ENCODE measurements at places on chromosomes 5 and 9.
A peak's percentile ranks its signal among the peaks of the same experiment; 100 is the strongest.

DNA sequence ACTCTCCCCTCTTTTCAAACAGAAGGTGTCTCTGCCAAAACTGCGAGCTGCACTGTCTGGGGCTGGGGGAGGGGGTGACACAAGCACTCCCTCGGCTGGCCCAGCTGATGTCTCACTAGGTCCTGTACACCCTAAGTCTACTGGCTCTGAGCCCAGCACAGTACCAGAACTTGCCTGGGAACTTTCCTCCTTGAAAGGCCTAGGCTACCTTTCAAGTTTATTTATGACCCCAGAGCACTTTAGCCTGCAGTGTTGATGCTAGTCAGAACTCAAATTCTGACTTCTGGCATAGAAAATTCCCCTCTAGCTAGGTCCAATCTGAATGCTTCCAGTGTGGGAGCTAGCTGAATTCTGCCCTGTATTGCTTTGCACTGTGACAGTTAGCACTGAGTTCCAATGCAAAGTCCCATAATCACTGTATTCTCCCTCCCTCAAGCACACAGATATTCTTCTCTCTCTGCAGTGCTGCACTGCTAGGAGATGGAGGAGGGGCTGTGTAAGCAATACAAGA lies 10.5 kb downstream of the LURAP1L start:
- no peak for DNase-seq

DNA sequence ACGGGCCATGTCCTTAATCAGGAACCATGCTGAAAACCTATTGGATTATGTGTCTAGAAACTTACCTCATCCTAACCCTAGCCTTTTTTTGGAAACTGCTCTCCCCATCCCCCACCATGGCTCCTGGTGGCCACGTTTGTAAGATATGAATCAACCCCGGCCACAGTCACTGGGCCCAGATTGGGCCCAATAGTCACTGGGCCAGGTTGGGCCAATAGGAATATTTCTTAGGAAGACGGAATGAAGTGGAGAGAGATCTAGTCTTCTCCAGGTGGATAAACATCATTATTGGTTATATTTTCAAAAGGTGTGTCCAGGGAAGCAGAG lies 468.7 kb downstream of the ARHGEF28 start:
- no peak for DNase-seq

- DNase-seq: no peak
Observed at GRCh38 chr5:61640179-61641021, 308.3 kb downstream of the ZSWIM6 start.

- no peak for DNase-seq
Observed at GRCh38 chr5:54673523-54674225, 156.1 kb downstream of the SNX18 start.

- no peak for DNase-seq
Observed at GRCh38 chr9:9392755-9393154, 1220.0 kb downstream of the PTPRD start.

GRCh38 chr9:14031060-14031414 lies 282.9 kb downstream of the NFIB start:
- DNase-seq: peak; percentile 80

- DNase-seq: no peak
Observed at GRCh38 chr9:123034881-123035510, 1.5 kb downstream of the GPR21 start.

- DNase-seq: no peak
Observed at GRCh38 chr9:21966140-21966851, 27.9 kb downstream of the CDKN2A start.

DNA sequence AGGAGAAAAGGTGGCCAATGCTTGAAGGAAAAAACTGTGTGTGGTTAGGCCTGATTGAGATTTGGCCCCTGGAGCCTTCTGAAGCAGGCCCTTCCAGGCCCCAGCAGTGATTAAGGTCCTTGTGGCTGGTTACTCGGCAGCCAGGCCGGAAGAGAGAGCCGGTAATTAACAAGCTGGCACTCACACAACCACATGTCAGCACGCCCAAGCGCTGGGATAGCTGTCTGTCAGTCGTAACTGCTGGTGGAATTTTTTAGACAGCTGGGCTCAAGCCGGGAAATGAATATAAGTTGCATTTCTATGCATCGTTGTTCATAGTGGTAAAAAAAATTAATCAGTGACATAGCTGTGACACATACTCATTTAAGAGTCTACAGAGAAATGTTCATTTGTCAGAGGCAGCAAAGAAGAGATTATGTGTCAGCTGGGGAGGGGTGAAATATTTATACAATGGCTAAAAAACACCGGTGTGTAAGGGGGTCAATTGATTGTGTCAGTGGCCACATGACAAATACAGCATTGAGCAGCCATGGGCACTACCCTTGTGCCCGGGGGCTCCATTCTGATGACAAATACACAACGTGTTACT lies 13.7 kb upstream of the ARAP3 start:
- no peak for DNase-seq

DNA sequence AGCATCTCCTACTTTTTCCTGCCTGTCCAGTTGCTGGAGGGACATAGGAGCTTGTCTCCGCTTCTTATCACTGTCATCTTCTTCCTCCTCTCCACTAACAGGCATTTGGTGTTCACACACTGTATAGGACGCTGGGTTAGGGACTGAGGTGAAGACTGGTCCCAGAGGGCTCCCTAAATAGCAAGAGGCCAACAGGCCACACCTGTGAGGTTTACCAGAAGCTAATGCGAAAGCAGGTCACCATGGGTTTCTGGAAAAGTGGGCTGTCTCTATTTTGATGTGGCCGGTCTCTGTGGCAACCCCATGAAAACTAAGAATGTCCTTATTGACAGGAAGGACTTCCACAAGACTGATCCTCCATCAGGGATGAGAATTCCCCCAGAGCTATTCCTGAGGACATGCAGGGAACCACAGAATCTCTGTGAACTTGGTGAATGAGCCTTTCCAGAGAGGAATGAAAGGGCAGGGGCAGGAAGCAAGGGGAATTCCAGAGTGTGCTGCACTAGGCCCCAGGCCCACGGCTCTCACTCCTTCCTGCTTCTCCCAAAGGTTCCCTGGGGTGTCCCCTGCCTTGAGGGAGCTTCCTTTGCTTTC lies 61.7 kb downstream of the DAP start:
- DNase-seq: no peak

- no peak for DNase-seq
Observed at GRCh38 chr5:91312698-91313097, 70.4 kb downstream of the ARRDC3 start.

- DNase-seq: no peak
Observed at GRCh38 chr5:178630475-178630930, 3.7 kb upstream of the CLK4 start.

Data from left forelimb (tissue), 1 donor.